ENCODE measurements at places on chromosomes 3 and 15.

- DNase-seq = no peak
Observed at GRCh38 chr3:116270056-116270455, 175.2 kb downstream of the LSAMP start.

- no peak for DNase-seq
Observed at GRCh38 chr3:173825730-173826129, 428.2 kb downstream of the NLGN1 start.

DNA sequence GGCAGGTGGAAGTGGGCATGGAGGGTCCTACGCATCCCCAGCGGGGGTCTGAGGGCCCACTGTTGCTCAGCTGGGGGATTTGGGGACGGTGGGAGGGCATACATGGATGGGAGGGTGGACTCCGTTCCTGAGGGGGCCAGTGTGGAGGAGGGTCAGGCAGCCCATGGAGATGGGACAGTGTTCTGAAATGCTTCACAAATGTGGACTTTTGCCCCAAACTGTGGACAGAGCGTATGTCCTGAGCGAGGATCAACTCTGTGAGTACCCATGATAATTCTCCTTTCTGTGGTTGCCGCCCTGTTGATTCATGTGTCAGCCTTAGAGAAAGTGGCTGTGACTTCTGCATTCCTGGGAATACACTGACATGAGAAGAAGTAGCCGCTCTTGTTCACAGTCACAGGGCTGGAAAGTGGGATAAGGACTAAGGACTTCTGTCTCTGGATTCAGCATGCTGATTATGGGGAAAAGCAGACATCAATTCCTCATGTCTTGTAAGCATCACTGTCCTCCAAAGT is 33.4 kb downstream of the SMAD3 start:
- no peak for DNase-seq

GRCh38 chr3:171778493-171778892 is 31.8 kb downstream of the PLD1 start:
- DNase-seq = no peak

DNA sequence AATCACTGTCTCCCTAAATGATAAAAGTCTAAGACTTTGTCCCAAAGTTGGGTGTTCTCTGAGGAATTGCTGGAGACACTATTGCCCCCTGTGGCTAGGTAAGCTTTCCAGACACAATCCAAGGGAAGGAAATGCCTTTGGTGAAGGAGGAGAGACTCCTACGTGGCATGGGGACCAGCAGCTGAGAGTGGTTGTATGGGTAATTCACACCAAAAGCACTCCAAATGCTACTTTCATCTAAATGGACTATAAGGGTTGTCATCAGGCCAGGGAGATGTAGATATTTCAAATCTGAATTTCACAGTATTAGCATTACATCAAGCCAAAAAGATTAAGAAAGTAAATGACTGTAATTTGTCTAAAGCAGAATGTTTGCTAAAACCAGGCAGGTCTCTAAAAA is 400.8 kb upstream of the THBS1 start:
- no peak for DNase-seq

GRCh38 chr3:38966811-38967692 is 84.7 kb downstream of the SCN11A start:
- no peak for DNase-seq

DNA sequence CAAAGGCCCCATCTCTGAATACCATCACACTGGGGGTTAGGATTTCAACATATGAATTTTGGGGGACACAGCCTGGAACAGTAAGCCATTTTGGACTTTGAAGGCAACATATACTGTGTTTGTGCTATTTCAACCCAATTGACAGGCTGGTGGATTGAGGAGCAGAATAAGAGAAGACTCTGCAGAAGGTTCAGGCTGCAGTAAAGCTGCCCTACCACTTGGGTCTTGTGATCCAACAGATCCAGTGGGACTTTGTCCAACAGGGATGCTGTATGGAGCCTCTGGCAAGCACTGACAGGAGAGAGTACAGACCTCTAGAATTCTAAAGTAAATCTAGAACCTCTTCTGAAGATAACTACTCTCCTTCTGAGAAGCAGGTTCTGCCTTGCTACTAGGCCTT is 1.1 kb upstream of the BCL2L10 start:
- no peak for DNase-seq

GRCh38 chr3:99954914-99955644 is 137.4 kb downstream of the CMSS1 start:
- DNase-seq = peak; percentile 3

DNA sequence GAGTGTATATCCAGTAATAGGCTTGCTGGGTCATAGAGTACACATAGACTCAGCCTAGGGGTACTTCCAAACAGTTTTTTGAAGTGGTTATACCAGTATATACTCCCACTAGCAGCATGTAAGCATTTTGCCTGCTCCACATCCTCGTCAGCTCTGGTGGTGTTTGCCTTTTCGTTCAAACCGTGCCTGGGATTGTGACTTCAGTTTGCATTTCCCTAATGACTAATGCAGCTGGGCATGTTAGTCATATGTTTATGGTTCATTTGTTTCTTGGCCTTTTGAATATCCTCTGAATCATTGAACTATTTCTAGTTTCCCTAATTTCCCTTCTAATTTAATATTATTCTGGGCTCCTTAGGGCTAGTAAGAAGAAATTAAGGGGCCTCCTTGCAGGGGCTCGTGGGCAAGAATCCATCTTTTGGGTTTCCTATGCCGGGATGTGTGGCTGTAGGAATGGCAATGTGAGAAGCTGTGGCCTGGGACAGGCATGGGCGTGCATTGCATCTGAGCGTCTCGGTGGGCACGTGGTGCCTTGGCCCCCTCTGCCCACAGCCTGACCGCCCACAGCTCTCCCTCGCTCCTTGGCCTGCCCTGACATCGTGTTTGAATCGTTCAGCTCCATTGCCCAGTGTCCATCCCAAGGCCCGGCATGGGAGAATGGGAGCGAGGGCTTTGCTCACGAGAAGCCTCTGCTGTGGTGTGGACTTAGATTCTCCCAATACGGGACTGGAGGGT is 26.4 kb downstream of the FAH start:
- DNase-seq = no peak

DNA sequence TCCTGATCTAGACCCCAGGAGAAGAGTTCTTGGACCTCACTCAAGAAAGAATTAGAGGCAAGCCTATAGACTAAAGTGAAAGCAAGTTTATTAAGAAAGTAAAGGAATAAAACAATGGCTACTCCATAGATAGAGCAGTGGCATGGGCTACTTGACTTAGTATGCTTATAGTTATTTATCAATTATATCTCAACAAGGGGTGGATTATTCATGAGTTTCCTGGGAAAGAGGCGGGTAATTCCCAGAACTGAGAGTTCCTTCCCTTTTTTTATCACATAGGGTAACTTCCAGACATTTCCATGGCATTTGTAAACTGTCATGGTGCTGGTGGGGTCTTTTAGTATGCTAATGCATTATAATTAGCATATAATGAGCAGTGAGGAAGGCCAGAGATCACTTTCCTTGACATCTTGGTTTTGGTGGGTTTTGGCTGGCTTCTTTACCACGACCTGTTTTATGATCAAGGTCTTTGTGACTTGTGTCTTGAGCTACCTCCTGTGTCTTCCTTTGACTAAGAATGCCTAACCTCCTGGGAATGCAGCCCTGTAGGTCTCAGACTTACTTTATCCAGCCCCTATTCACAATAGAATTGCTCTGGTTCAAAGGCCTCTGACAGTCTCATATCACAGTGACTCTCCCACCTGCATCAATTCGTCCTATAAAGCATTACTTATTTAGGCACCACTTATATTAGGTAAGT is 35.3 kb upstream of the PLSCR2 start:
- no peak for DNase-seq
